ENCODE measurements at places on chromosomes 7 and 10.

GRCh38 chr10:11931038-11931437 is 107.9 kb downstream of the PROSER2 start:
- DNase-seq, result no peak

DNA sequence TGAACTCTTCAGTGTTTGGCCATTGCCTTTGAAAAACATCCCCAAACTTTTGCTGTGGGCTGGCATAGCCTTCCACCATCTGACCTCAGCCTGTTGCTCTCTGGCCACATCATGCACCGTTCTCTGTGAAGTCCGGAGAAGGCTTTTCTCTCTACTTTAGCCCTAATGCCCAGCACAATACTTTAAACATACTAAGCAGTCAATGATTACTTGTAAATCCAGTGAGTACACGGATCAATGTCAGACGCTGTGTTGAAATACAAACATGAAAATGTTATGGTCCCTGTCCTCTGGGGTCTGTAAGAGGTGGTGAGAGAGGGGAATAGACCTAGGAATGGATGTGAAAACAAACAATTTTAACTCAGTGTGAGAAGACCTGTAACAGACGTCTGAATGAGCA is 297.9 kb downstream of the PLXDC2 start:
- DNase-seq, result no peak

DNA sequence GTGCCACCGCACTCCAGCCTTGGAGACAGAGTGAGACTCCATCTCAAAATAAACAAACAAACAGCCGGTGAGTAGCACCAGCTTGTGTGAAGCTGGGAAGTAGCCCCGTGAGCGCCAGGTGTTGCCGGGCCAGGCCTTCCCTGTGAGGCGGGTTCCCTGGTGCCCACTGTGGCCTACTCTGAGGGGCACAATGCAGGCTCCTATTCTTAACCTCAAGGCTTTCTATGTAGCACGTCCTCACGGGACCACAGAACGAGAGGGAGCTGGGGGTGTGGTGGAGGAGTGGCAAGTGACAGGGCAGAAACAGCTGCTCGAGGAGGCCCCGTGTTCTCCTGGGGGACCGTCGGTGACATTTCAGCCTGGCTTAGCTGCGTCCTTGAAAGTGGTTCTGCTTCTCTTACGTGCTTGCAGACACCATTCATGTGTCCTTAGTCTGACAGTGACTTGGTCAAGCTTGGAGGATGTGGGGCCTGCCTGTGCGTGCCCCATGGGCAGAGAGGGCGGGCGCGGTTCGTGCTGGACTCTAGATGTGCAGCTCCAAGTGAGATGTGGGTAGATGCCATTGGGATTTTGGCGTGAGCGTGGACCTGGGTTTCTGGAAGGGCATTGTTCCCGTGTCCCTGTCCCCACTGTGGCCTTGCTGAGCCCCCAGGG is 116.6 kb downstream of the NKX6-2 start:
- DNase-seq, result no peak

- peak; percentile 55 for DNase-seq
Measured at GRCh38 chr7:153193144-153193595, 433.6 kb downstream of the ACTR3B start.

GRCh38 chr10:118595064-118595420 is 406 bp downstream of the PRLHR start:
- no peak for DNase-seq

GRCh38 chr7:133545618-133546017 is 292.7 kb downstream of the EXOC4 start:
- no peak for DNase-seq

DNA sequence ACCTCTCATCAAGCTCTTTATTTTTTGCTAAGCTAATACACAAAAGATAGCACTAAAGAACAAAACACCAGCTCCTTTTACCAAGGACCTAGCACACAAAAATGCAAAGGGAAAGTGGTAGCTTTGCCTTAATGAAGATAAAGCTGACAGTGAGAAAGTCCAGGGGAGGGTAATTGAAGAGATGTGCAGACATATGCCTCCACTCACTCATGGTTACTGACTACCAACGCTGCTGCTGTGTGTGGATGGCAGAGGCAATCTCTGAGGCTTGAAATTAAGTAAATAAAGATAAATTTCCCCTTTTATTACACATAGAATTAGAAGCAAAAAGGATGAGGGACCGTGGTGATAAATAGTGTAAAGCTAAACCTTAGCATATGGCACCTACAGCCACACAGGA is 87.0 kb downstream of the HGF start:
- DNase-seq, result peak; percentile 47

- no peak for DNase-seq
Measured at GRCh38 chr10:128113026-128113425, 13.2 kb downstream of the MKI67 start.

GRCh38 chr7:121178452-121178851 is 150.3 kb upstream of the WNT16 start:
- no peak for DNase-seq

- DNase-seq, result no peak
Measured at GRCh38 chr10:23692736-23693135, 253.9 kb downstream of the OTUD1 start.

DNA sequence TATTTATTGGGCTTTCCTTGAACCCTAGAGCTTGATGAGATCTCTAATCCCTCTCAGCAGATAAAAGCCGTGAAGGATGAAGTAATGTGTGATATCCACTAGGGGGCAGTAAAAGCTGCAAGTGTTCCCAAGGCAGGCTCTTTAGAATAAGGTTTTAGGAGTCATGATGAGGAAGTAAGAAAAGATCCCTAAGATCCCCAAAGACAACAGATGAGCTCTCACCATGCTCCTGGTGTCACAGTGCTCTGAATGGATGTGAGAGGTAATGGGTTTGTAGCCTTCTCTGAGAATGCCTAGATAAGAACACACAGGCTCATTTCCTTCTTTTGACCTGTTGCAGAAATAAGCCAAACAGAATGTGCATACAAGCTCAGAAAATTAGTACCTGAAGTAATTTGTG is 70.4 kb upstream of the ITPRID1 start:
- peak; percentile 81 for DNase-seq

- DNase-seq, result no peak
Measured at GRCh38 chr10:103727546-103727963, 127.8 kb downstream of the SH3PXD2A start.

DNA sequence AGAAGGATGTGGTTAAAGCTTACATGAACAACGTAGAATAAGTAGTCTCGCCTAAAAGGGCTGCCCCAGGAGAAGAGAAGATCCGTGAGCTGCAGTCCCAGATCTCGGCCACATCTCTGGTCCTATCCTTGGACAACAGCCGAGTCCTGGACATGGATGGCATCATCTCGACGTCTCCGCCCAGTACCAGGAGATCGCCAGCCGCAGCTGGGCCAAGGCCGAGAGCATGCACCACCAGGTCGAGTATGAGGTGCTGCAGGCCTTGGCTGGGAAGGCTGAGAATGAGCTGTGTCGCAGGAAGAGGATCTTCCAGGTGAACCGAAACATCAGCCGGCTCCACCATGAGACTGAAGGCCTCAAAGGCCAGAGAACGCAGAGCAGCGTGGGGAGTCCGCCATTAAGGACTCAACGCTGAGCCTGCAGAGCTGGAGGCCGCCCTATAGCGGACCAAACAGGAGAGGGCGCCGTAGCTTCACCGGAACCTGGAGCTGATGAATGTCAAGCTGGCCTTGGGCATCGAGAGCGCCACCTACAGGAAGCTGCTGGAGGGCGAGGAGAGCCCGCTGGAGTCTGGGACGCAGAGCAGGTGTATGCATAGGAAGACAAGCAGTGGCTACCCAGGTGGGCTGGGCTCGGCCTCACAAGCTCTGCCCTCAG is 22.2 kb downstream of the LIPK start:
- peak; percentile 2 for DNase-seq

DNA sequence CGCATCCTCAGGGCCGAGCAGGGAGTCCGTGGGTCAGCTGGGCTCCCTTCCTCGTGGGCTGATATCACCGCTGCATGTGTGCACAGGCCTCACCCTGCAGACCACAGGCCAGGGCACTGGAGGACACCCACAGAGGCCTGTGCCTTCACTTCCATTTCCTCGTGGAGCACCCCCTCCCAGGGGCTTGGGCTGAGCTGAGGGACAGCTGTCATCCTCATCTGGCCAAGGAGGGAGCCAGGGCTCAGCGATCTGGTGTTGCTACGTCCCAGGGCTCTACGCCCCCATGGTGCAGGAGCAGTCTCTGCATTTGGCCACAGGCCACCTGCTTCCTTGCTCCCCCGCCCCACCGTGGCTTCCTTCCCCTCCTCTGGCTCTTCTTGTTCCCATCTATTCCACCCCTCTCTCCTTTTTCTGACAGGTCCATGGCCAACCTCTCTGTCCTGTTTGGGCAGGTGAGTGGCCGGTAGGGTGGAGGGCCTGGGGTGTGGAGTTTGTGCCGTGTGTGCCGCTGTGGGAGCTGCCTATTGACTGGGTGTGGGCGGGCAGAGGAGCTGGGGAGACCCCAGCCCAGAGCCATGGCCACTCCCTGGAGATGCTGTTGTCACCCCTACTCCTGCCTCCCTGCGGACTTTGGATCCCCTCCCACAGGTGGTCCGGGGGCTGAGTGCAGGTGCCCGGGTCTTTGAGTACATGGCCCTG is 8.3 kb upstream of the ASIC3 start:
- DNase-seq, result peak; percentile 62

Data from NCI-H82 (cell line).